Neuronal stem cell (in vitro differentiated cells): ENCODE measurements at places on chromosomes 2 and 18.
A peak's percentile ranks its signal among the peaks of the same experiment; 100 is the strongest.

DNA sequence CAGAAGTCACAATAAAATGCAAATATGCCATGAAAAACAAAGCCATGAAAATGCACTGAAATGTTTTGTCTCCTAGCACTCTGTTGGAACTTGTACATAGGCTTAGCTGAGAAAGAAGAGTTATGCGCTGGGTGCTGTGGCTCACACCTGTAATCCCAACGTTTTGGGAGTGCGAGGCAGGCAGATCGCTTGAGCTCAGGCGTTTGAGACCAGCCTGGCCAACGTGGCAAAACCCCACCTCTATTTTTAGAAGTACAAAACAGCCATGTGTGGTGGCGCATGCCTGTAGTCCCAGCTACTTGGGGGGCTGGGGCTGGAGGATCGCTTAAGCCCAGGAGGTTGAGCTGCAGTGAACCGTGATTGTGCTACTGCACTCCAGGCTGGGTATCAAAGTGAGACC, 39.9 kb downstream of the IRS1 start:
- DNase-seq, result no peak

- no peak for DNase-seq
Measured at GRCh38 chr2:215354771-215355695, 43.2 kb downstream of the ATIC start.

- no peak for DNase-seq
Measured at GRCh38 chr2:235238537-235238936, 255.3 kb upstream of the AGAP1 start.

- DNase-seq, result no peak
Measured at GRCh38 chr18:42559069-42559690, 556.3 kb downstream of the RIT2 start.

DNA sequence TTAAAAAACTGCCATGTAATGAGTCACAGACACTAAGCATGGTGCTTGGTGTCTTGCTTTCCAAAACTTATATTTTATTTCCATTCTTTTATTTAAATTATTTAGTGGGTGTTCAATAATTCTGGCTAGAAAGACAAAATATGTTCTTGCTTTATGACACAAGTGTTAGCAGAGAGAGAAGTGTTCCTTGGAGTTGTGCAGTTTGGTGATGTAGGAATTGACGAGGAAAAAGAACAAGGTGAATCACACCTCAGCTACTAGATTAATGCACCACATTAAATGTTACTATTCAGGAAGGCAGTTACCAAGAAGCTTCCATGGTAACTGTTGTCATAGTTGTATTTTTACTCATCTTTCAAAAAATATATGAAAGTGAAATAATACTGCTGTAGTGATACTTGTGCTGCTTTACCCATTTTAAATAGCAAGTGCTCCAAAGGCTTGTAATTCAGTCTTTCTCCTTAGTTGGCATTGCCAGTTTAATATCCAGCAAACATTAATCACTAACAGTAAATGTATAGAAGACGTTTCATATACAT, 28.3 kb downstream of the ADAM23 start:
- DNase-seq, result no peak

DNA sequence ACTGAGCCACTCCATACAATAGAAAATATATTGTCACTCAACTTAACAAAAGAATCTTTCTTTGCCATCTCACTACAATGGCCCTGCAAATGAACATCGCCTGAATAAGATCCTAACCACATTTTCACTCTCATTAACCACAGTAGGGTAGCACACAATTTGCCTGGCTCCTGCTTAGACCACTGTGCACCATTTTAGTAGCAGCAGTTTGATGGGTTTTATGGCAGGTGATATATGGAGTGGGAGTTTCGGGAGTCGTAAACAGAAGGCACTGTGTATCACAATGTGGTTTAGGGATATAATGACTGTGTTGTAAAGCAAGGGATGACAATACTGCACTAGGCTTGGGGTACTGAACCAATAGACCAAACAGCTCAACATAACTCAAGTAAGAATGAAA, 617.4 kb downstream of the BCL11A start:
- no peak for DNase-seq

DNA sequence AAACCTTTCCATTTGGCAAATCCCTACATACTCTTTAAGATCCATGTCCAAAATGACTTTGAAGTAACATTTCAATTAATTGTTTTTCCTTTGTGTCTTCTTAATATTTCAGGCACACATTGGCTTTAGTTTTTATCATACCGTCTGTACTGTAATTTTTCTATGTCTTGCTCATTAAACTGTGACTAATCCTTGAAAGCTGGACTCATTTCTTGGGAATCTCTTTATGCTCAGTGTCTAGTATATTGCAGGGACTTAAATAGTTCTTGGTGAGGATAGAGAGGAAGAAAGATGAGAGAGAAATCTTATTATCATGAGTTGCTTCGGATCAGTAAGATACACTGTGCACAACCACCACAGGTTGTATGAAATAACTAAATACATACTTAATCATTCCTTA, 448.3 kb upstream of the ST6GAL2 start:
- no peak for DNase-seq

GRCh38 chr18:4587204-4587603, 132.1 kb upstream of the DLGAP1 start:
- no peak for DNase-seq

GRCh38 chr2:106353676-106354075, 114.5 kb downstream of the RGPD3 start:
- no peak for DNase-seq

GRCh38 chr2:133415210-133415876, 152.9 kb downstream of the NCKAP5 start:
- DNase-seq, result no peak

DNA sequence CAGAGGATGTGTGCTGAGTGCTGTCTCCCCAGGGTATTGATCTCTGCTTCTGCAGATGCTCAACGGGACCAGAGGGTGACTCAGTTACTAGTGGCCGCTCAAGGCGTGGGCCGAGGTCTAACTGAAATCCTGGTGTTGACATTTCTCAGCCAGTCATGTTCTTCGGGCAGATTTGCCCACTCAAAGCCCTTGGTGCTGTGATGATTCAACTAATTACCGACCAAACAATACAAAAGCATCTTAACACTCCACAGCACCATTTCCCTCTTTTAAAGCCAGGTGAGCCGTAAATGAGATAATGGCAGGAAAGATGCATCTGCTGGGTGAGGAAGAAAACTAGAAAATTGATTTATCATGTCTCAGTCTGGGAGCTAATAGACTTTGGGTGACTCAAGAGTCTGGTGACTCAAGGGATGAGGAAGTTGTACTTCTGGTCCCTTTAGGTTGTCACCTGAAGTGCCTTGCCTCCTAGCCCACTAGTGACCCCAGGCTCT, 32.7 kb upstream of the PRLH start:
- DNase-seq, result no peak

DNA sequence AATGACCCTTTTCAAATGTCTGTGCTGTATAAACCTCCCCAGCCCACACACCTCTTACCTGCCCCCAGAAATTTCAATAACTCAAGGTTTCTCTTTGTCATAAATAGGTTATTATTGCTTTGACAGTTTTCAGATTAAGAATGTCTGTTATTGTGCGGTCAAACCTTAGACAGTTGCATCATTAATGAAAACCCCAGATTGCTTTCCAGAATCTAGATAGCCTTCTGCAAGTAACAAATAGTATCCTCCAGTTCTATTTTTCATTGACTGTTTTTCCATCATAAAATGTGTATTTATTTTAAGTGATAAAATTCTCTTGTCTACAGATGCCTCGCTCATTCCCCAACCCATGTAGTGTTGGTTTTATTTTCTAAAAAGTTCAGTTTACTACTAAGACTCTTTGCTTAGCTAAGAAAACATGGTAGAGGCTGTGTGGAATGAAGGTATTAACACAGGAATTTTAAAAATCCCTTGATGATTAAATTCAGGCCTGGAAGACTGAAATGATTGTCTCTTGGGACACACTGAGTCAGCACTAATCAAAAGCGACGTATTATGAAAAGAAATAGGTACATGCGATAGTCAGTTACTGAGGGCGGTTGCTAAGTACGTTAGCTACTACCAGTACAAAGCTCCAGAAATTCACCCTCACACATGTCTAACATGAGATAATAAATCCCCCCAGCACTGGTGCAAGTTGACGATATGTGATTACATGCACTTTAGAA, 38.4 kb upstream of the ITGAV start:
- DNase-seq, result no peak

- DNase-seq, result no peak
Measured at GRCh38 chr2:6421138-6421730, 444.5 kb downstream of the CMPK2 start.

GRCh38 chr18:46338205-46338604, 234.0 kb downstream of the HAUS1 start:
- DNase-seq, result no peak

- DNase-seq, result no peak
Measured at GRCh38 chr2:10658041-10658913, 31.5 kb downstream of the NOL10 start.

DNA sequence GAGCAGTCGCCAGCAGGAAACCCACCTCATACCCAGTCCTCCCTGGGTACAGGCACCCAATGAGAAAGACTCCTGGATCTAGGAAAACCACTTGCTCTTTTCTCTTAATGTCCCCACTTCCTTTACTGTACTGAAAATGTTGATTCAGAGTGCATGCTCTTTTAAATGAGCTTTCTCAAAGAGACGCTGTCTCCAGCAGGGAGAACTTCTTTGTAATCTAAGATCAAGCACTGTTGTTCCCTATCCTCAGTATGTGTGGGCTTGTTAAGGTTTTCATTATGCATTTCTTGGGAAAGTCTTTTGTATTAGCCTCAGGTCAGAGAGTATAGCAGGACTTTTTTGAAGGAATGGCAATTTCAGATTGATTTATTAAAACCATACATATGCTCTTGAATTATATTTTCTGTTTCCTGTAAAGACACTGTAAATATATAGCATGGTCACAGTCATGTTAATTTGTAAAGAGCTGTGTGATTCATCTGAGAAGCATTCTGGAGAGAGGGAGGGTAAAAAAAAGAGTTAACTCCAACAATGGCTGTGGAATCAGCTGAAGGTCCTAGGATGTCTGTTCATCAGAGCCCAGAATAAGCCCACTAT, 178.1 kb downstream of the MGAT5 start:
- DNase-seq, result no peak

- no peak for DNase-seq
Measured at GRCh38 chr18:51192696-51193095, 4.8 kb downstream of the MEX3C start.

- DNase-seq, result peak; percentile 8
Measured at GRCh38 chr2:107986278-107987217, at the start of gene SLC5A7. TSS of gene SLC5A7 (plus strand) at chr2:107986524. CDS start at chr2:107988156, 1,632 bp downstream.

GRCh38 chr2:190036071-190036470, 26.5 kb downstream of the MSTN start:
- DNase-seq, result no peak

DNA sequence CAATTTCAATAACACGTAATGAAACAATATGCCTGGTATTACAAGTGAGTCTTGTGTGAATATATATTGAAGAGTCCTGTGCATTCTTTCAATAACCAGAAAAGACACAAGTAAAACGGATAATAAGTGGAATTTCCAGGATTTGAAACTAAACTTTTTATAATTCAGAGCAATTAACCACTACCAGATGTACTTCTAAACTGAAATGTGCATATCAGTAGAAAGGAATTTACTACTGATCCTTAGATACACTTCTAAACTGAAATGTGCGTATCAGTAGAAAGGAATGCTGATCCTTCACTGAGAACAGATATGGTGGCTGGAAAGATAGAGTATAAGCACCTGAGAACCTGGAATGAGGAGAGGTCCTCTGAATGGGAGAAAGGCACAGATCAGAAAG, 470.9 kb upstream of the SPHKAP start:
- no peak for DNase-seq

DNA sequence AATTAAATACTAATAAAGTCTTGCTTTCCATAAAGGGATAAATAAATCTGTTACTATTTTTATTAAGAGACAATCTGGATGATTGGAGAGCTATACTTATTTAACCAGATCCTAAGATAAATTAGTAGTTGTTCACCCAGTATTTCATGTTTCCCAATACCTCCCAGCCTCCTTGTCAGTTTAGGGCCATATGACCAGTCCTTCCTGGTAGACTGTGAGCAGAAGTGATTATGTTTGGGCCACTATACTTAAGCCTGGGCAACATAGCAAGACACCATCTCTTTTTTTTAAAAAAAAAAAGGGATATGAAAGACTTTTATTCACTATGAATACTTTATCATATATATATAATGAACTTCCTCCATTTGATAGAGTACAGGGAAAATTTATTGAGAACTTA, 48.8 kb upstream of the PPM1B start:
- DNase-seq, result no peak

- DNase-seq, result no peak
Measured at GRCh38 chr2:47899915-47900816, 6.1 kb downstream of the FBXO11 start.

GRCh38 chr2:143548032-143548431, 418.8 kb downstream of the ARHGAP15 start:
- DNase-seq, result no peak

GRCh38 chr2:227260041-227260440, 65.0 kb upstream of the MFF start:
- DNase-seq, result no peak

DNA sequence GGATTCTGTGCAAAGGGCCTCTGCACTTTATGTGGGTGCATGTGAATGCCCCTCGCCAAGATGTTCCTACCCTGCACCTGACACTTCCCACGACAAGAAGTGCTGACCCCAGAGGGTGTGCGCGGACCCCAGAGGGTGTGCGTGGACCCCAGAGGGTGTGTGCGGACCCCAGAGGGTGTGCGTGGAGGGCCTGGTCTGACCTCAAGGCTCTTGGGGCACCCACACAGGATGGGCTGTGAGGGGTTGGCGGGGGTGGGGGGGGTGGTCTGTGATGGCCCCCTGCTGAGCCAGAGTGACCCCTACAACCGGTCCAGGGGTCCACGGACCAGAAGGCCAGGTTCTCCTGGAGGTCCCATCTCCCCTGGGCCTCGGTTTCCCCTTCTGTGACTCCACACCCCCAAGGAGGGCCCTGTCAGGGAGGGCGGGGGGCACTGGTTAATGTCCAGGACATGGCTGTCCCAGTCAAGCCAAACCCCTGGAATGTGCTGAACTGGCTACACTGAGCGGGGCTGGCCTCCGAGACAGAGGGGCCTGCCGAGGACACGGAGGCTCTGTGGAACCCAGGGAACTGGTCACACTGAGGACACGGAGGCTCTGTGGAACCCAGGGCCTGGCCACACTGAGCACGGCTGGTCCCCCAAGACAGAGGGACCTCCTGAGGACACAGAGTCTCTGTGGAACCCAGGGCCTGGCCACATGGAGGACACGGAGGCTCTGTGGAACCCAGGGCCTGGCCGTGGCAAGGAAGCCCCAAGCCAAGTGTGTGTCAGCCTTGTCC, 3.1 kb downstream of the NEU4 start:
- no peak for DNase-seq

DNA sequence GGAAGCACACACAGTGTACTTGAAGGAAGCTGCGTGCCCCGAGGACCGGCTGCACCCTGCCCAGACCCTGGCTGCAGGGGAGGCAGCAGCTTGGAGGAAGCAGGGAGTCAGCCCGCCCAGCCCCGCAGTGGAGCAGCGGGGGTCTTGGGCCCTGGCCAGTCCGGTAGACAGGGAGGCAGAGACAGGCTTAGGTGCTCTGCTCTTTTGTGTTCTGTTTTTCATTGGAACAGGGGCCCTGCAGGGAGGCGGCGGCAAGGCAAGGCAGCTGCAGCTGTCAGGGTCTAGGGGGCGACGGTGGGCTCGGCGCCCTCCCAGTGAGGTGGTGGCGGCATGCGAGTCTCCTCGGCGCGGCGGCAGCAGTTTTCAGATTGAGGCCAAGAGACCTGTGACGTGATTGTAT, 53.3 kb upstream of the TFCP2L1 start:
- no peak for DNase-seq
